HS-5 (cell line): ENCODE measurements at places on chromosomes 3 and 15.

DNA sequence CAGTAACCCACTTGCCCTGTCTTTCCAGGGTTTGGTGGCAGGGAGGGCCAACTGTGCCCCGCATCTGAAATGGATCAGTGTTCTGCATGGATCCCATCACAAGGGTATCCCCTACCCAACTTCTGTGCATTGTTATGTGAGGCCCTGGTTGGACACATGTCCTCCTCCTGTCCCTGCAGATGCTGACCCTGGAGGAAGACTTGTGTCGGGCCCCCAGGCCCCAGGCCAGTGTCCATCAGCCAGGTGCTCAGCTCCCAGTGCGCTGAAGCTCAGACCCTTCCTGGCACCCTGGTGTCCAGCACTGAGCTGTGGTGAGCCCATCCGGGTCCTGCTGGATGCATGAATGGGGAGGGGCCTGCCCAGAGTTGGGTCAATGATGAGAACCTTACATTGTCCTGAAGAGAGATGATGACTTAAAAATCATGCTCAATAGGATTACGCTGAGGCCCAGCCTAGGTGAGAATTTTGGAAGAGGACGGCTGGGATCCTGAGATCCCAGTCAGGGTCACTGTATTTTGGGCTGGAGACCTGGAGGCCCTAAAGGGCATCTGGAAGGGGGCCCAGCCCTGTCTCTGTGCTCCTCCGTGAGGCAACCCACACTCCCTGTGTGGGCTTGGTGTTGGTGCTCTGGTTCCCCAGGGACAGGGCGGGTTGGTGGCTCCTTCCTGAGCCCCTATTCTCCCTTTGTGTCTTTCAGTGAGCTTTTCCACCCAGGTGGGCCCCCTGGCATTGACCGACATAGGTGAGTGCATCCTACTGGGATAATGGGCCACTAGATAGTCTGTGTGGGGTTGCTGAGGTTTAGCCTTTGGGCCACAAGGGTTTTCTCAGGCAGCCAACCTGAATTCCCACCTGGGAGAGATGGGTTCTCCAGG lies 199.1 kb downstream of the UBE3A start:
- DNase-seq: no peak

DNA sequence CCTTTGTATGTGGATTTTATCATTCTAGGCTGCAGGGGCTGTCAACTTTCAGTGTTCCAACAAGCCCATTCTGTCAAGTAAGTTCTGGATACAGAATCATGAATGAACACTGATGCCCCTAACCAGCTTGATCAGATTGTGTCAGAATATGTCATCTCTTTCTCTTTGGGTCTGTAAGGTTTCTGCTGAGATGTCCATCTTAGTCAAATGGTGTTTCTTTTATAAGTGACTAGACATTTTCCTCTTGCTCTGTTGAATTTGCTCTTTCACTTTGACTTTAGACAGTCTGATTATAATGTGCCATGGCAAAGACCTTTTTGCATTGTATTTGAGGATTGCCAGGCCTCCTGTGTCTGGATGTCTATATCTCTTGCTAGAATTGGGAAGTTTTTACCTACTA lies 660.9 kb upstream of the CBLB start:
- DNase-seq: no peak

GRCh38 chr3:173733029-173733652 lies 335.6 kb downstream of the NLGN1 start:
- DNase-seq: no peak

DNA sequence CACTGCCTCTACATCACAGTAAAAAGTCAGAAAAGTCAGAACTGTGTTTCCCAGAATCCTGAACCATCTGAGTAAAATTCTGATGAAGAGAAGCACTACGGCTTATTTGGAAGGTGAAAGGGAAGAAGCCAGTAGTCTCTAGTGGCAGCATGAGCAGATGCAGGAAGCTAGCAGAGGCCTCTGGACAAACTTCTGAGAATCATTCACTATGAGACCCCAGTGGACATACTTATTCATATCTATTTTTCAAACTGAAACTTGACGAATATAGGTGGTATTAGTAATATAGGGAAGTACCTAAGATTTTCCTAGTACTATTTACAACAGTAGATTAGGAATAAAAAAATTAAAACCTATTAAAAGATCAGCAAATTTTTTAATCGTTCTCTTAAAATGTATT lies 272.8 kb upstream of the TTC14 start:
- DNase-seq: no peak

DNA sequence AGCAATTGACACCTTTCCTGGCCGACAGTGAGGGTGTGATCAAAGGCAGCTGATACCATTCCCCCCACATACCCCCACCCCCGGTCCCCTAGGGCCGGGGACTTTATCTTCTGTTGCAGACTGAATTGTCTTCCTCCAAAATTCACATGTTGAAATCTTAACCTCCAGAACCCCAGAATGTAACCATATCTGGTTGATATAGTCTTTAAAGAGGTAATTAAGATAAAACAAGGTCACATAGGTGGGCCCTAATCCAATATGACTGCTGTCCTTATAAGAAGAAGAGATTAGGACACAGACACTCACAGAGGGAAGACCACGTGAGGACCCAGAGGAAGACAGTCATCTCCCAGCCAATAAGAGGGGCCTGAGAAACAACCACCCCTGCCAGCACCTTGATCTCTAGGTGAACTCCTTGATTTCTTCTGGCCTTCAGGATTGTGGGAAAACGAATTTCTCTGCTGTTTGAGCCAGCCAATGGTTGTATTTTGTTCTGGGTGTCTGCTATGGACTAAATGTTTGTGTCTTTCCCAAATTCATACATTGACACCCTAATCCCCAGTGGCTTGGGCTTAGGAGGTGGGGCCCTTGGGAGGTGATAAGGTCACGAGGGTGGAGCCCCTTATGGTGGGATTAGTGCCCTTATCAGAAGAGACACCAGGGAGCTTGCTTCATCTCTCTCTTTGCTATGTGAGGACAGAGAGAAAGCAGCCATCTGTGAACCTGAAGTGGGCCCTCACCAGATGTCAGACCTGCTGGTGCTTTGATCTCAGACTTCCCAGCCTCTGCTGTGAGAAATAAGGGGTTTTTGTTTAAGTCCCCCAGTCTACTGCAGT lies 144.0 kb downstream of the CHSY1 start:
- no peak for DNase-seq

DNA sequence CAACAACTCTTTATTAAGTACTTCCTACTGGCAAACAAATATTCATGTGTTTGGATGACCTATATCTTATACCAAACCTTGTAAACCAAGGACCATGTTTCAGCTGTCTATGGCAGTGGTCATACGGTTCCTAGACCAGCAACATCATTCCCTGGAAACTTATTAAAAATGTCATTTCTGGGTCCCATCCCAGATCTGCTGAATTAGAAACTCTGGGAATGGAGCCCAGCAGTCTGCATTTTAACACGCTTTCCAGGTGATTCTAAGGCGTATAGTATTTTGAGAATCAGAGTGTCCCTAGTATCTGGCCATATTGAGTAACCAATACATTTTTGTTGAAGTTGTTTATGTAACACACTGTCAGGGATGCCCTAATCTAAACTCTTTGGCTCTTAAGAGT lies 363.4 kb upstream of the LRRC3B start:
- DNase-seq: no peak

DNA sequence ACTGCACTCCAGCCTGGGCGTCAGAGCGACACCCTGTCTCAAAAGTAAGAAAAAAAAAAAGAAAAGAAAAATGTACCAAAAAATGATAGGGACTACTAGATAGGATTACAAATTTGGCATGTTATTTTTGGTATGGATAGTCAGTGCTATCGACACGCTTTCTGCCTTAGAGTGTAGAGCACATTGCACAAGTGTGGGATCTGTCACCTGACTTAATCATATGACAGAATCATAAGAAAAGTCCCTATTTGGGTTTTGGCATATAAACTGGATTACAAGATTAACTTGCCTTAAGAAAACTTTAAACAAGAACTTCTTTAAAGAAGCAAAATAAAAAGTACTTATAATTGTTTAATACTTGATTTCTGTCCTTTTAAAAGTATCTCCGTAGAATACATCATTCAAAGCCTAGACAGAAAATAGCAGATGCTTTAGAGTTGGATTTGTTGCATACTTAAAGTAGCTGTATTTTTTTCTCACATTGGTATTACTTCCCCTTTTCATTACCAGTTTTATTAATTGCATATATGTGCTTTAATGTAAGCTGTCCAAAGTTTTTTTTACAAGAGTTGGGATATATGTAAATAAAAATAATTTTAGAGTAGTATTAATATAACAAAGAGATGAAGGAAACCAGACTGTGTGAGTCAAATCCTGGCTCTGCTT lies 7.8 kb downstream of the ATP6V1A start:
- DNase-seq: no peak

GRCh38 chr3:42229942-42230688 lies 35.9 kb downstream of the CCK start:
- DNase-seq: peak; percentile 32

DNA sequence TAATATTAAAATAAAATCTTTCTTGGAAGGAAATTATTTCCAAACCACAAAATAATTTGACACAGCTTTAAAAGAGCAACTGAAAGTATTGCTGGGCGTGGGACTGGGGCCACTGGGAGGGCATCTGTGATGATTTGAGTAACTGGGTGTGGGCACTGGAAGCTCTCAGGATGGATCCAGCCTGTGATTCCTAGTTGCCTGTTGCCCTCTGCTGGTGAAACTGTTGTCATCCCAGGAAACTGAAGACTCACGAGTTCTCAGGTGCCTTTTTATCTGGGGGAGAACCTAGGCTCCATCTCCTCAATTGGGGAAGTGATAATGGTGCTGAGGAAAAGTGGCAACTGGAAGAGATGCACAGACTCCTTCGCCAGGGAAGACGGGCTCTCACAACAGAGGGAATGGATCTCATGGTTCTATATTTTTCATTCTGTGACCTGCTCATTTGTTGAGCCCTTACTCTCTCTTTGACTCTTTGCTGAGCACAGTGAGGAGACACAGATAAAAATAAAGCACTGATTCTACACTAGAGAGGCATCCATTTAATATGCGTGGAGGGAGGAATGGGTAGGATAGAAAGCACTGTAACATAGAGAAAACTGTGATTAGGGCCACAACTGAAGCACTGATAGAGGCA lies 61.6 kb downstream of the TPRG1 start:
- peak; percentile 47 for DNase-seq

DNA sequence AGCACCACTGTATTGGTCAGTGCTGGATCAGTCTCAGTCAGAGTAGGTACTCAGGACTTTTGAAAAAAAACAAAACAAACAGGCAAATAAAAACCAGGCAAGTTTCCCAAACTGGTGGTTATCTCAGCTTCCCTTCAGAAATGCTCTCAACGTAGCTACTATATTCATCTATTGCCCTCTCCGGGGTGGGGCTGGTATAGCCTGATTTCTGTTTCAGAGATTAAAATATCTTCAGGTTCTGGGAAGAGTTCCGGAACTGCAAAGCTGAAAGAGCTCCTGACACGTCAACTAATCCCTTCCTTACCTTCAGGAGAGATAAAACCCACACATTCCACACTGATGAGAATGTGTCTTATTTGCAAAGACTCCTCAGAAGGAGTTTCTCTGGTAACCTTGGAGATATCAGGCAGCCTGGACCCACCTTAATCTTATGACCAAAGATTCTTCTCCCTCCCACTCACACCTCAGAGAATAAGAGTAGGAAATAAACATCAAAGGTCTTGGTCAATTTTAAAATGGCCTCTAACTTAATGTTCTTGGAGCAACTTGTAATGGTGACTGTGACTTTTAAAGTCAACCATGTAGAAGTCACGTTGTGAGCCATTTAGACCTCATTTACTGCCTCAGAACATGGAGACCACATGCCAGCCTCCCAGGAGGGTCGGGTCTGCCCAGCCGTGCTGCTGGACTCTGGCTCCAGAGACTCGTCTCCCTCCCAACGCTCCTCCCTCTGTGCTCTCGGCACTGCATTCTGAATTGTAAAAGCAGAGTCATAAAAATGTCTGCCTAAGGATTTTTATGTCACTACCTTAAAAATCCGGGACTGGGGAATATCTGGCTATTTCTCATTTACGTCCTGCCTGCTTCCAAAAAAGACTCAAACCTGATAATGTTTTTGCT lies 53.8 kb downstream of the CDCP1 start:
- peak; percentile 64 for DNase-seq

DNA sequence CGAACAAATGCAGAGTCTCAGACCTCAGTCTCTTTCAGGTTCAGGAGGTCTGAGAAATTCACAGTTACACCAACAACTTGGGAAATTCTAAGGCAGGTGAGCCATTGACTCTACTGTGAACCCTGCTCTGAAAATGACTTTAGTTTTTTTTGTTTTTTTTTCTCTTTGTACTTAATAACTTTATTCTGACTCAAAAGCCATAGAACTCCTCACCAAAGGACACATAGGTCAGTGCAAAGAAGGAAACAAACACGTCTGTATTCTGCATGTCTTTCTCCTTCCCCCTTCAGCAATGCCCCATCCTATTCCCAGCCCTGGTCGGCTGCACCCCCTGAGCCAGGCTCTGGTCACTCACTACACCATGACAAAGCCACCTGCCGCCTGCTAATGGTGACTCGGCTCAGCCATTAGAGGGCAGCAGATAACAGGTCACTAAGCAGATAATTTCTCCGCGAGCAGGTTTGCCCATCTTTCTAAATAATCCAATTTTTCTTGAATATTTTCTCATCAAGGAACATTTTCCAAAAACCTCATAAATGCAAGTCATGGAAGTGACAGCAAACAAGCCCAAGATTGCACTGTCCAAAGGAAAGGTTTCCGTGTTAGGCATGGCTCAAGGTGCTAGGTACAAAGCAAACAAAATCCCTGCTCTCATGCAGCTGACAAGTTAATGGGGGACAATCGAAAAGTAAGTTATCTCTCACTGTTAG lies 37.7 kb downstream of the TM4SF4 start:
- no peak for DNase-seq

GRCh38 chr3:139620438-139620837 lies 57.3 kb downstream of the NMNAT3 start:
- no peak for DNase-seq

DNA sequence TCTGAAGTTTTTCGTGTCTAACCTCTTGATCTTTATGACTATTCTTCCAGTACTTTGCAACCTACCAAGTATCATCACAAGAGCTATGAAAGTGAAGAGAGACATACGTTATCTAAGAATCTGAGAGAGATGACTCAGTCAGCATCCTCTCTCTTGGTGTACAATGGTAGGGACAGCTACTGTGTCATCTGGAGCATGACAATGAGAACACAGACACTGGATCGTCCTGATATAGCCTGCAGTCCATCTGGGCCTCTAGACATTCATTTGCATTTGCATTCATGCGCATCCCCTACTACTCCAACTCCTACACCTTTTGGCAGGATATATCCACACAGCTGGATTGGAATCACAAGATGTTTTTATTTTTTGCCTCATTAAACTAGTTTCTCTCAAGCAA lies 115.2 kb downstream of the PEX5L start:
- DNase-seq: no peak

GRCh38 chr15:81865850-81866537 lies 179.8 kb downstream of the MEX3B start:
- no peak for DNase-seq

GRCh38 chr15:22902578-22902977 lies 64.1 kb downstream of the NIPA2 start:
- DNase-seq: no peak

DNA sequence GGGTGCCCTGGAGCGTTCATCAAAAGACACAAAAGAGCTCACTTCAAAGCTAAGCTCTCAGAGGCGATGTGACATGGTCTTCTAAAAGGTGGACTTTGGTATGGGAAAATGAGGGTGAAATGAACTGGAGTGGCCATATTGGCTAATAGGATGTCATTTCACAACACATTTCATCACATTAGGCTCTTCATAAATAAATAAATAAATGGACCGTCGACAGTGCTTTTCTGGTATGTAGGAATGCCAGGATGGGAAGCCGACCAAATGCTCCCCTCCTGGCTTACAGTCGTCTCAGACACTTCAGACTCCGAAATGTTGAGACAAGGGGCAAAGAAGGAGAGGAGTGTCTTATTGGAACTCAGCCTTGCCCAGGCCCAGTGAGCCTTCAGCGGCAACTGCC lies 383.0 kb downstream of the NTRK3 start:
- no peak for DNase-seq
